BE2C (cell line): ENCODE measurements at places on chromosomes 16 and 17.

DNA sequence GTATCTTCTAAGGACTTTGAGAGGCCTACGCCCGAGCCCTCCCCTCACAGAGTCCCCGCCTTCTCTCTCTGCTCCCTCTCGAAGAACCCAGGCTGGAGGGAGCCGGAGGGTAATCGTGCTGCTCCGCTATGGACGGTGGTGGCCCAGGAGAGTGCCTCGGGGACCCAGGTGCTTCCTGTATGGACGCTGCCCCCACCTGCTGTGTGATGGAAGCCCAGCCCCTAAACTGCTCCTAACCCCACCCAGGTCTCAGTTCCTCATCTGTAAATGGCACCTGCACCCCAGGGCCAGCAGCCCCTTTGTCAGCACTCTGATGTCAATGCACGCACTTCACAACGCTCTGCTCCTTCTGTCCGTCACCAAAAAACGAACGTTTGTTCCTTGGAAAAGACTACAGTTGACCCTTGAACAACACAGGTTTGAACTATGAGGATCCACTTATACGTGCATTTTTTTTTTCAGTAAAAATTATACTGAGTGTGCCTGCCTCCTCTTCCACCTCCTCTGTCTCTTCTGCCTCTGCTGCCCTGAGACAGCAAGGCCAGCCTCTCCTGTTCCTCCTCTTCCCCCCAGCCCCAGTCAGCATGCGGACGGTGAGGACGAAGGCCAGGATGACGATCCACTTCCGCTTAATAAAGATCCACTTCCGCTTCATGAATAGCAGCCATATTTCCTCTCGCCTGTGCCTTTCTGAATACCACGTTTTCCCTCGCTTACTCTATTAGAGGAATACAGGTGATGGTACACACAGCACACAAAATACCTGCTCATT, 118.3 kb downstream of the BANP start:
- DNase-seq = no peak

DNA sequence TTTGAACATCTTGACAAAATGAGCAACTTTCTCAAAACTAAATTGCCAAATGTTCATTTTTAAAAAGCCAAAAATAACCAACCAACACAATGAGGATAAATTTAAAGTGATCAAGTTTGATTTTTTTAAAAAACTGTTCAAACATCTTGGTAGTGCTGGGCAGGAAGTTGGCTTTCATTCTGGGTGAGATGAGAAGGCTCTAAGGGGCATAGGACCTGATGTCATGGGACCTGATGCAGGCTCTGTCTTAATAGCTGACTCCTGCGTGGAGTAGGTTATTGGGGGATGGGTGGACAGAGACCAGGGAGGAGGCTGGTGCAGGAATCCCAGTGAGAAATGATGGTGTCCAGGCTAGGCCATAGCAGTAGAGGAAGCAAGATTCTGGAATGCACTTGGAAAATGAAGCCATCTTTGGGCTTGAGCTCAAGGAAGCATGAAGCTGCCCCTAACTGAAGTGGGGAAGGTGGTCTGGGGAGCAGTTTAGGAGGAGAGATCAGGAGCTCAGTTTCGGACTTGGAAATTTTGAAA, 20.4 kb downstream of the NLRC5 start:
- DNase-seq = no peak

- no peak for DNase-seq
Measured at GRCh38 chr17:41131979-41132378, 8.0 kb upstream of the KRTAP4-12 start.

DNA sequence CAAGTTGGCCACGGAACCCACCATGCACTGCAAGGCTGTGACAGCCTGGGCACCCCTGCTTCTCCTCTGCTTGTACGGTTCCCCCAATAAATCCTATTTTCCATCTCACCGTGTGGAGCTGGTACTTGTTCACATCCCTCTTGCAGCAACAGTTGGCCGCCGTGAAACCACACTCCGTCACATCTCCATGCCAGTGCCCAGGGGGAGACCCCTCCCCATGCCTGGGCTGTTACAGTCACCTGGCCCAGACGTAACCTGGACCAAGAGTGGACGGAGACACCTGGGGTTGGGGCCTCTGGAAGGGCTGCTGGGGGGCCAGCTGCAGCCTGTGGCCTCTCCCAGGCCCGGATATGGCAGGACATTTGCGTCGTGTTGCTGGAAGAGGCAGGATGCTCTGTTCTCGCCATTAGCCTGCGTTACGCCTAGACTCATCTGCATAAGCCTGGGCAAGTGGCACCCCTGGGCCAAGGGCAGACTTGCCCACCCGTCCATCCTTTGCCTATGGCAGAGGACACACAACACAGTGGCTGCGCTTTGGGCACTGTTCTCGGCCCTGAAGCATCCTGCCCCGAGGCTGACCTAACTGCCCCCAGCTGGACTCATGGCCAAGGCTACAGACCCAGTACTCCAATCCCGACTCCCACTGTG, 14.2 kb upstream of the KREMEN2 start:
- DNase-seq = no peak

GRCh38 chr17:63405741-63406261, 40.3 kb downstream of the CYB561 start:
- DNase-seq = no peak

DNA sequence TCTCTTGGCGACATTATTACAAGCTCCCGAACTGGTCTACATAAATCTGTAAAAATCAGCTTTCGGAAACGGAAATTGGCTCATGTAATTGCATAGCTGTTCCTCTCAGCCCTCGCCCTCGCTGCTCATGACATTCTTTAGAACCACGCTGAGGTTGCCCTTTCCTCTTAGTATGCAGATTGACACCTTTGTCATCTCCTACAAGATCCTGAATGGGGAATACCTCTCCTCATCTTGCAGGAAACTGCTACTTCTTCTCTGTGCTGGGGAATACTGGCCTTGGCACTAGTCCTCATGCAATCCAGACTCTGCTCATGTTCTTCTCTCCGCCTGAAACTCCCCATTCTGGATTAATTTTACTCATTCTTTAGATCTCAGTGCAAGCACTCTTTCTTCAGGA, 22.2 kb upstream of the CDH8 start:
- DNase-seq = no peak

DNA sequence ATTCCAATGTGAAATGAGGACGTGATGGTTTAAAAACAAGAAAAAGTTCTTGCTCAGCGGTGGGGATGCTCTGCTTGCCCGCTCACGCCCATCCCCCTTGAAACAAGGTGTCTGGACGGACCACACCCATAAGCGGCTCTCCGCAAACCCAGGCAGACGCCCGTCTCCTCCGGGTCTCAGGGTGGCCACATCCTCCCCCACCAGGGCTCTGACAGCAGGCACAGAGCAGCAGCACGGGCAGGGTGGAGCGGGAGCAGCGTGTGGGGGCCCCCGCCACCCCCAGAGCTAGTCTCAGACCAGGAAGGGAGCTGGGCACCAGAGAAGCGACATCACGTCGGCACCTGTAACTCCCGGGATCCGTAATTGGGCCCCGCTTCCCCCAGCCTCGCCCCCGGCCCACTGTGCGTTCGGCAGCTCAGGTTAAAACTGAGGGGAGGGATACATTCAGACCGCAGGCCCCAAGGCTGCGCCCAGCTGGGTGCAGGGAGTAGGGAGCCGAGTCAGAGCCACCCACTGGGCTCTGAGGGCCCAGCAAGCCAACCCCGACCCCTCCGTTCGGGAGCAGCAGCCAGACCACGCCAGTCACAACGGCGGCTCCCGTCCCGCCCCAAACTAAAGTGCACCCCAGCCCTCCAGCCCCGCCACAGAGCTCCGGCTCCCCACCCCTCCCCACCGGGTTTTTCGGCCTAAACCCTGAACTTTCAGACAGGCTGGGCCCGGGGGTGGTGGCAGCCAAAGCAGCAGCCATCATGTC, 22.0 kb downstream of the CLUH start:
- no peak for DNase-seq

- no peak for DNase-seq
Measured at GRCh38 chr16:77660311-77660710, 62.0 kb upstream of the NUDT7 start.

GRCh38 chr16:51152691-51153576, 1.9 kb upstream of the SALL1 start:
- no peak for DNase-seq

DNA sequence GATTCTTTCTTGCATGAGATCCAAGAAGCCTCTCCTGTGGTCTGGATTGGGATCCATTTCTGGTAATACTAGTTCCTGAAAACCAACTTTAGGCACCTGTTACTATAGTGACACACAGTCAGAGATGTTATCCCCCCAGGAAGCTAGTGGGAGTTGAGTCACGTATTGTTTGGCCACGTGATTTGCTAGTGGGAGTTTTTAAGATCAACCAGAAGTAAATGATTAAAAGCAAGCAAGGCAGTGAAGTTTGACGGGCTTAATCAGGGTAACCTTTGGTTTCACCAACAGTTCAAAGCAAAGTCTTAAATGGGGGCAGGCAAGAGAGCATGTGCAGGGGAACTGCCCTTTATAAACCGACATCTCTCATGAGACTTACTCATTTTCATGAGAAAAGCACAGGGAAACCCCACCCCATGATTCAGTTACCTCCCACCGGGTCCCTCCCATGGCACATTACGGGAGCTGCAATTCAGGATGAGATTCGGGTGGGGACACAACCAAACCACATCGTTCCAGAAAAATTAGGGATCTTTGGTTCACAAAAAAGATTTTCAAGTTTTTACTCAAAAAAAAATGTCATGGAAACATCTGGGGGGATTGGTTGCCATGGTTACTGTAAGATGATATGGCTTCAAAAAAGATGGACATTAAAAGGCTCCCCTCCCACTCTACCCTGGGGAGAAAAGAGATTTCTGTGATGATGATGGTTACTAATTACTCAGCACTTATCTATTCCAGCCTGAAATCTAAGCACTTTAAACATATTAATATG, 483.1 kb upstream of the ERCC4 start:
- DNase-seq = no peak

GRCh38 chr16:1920727-1921171, 2.5 kb upstream of the HS3ST6 start:
- peak; percentile 66 for DNase-seq

- DNase-seq = no peak
Measured at GRCh38 chr16:81632392-81633146, 146.5 kb upstream of the PLCG2 start.

DNA sequence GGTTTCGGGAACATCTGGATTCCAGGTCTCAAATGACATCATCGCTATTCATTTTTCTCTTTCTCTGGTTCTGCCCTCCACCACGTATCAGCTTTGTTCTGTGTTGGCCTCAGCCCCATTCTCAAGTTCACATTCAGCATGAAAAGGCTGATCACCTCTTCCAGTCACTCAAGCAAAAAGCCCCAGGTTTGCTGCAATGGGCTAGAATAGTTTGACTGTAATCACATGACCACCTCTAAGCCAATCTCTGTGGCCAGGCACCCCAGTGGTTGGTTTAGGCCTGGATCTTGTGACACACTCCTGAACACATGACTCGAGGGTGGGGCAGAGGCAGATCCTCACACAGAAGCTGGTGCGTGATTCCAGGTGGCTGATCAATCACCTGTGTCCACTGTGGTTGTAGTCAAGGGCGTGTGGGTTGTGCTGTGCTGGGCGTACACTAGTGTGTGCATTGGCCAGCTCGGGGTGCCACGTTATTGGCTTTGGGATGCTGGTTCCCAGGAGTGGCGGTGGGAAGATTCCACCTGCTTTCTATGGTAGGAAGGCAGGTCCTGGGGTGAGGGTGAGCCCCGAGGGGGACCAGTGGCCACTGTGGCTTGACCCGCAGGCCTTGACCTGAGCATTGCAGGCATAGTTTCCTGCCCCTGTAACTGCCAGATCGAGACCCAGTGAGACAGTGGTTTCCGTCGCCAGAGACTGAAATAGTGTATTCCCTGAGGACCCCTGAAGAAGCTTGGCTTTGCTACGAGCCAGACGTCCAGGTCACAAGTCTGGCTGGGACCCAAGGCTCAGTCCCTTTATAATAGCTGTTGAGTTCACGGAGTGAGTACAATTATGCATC, 12.0 kb downstream of the EEF2K start:
- DNase-seq = no peak

GRCh38 chr17:54781389-54781788, 119.3 kb upstream of the TOM1L1 start:
- no peak for DNase-seq

GRCh38 chr16:1053121-1053521, 19.4 kb upstream of the SSTR5 start:
- DNase-seq = no peak

- no peak for DNase-seq
Measured at GRCh38 chr17:59892251-59892923, 356 bp downstream of the TUBD1 start.

- DNase-seq = no peak
Measured at GRCh38 chr17:76032073-76032779, 5.1 kb upstream of the EVPL start.

DNA sequence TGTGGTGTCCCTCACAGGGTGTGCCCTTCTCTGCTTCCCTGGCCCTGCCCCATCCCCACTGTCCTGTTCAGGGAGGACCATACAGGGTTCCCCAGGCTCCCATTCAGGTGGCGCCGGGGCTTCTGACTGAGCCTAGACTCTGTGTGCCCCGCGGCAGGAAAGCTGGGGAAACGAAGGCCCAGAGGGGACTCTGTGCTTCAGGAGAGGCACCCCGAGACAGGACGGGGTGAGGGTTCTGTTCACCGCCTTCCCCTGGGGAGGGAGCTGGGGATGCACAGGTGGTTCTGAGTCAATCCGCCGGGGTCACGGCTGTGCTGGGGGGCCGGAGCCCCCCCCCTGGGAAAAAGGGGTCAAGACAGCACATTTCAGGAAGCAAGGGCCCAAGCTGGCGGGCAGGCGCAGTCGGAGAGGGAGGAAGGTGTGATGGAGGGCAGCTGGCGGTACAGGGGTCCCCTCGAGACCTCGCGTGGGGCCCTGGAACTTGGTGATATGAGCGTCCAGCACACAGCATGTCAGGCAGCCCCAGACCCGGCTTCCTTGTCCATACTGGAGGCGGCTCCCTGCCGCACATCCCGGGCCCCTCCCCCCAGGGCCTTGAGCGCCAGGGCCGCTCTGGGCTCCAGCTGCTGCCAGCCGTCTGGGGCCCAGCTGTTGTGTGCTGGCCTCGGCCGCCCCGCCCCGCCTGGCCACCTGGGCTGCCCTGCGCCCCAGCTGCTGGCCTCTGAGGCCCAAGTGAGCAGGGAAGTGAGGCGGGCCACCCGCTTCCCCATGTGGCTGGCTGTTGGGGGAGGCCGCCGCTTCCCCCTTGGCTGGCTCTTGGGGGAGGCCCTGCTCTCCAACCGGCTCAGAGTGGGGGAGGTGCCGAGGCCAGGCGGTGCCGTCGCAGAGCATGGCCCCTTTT, 5.6 kb upstream of the NOTUM start:
- DNase-seq = peak; percentile 88

- no peak for DNase-seq
Measured at GRCh38 chr16:68389750-68390371, 58.4 kb downstream of the SMPD3 start.

GRCh38 chr17:81911277-81911961, at the start of gene PCYT2:
TSS of gene PCYT2 (minus strand) at chr17:81911399. CDS start at chr17:81911355, 44 bp downstream.
- DNase-seq = peak; percentile 94

GRCh38 chr17:30975042-30975820, 4.4 kb downstream of the RNF135 start:
- DNase-seq = no peak

DNA sequence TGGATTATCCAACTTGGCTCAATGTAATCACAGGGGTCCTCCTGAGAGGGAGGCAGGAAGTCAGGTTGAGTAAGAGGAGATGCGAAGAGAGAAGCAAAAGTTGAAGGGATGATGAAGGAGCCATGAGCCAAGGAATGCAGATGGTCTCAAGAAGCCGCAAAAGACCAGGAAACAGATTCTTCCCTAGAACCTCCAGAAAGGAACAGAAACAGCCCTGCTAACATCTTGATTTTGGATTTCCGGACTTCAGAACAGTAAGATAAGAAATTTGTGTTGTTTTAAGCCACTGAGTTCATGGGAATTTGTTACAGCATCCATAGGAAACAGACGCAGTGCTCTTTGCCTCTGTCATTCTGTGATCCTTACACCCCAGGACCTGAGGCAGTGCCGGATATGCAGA, 26.8 kb downstream of the CMTR2 start:
- DNase-seq = no peak
